ENCODE measurements at places on chromosomes 5 and 9. TPM values are rescaled to one million over a fixed set of nuclear protein-coding genes. Genes with fewer than 3 reads are reported as not detected.

DOCK8 gene
- 0.24 TPM for total RNA-seq

NOTCH1 gene
- 13.7 TPM for total RNA-seq

CSF1R gene
- not detected for total RNA-seq

IFNA13 gene
- total RNA-seq, result not detected

IFNB1 gene
- total RNA-seq, result not detected

SHC3 gene
- 6.5 TPM for total RNA-seq

C5orf58 gene
- total RNA-seq, result not detected

HRCT1 gene
- total RNA-seq, result 3.4 TPM

CEP120 gene
- 11.8 TPM for total RNA-seq

ANP32B gene
- total RNA-seq, result 28.7 TPM

LHX3 gene
- total RNA-seq, result not detected

ANKRD31 gene
- under 0.01 TPM for total RNA-seq

FRRS1L gene
- 0.13 TPM for total RNA-seq

SUSD3 gene
- total RNA-seq, result 1.8 TPM

TTC16 gene
- total RNA-seq, result not detected

ZBED3 gene
- 1.7 TPM for total RNA-seq

PCDHGB3 gene
- total RNA-seq, result 6.1 TPM

BTNL9 gene
- not detected for total RNA-seq

LRRTM2 gene
- total RNA-seq, result 0.48 TPM

LCN15 gene
- not detected for total RNA-seq

RGP1 gene
- total RNA-seq, result 14.9 TPM

RASGRF2 gene
- total RNA-seq, result 7.5 TPM

CKMT2 gene
- 1.6 TPM for total RNA-seq

ZNF367 gene
- 2.8 TPM for total RNA-seq

BAAT gene
- 0.13 TPM for total RNA-seq

ROR2 gene
- 79.0 TPM for total RNA-seq

AK1 gene
- total RNA-seq, result 71.8 TPM

CYSTM1 gene
- 6.0 TPM for total RNA-seq

TRIM32 gene
- total RNA-seq, result 26.9 TPM

RBM27 gene
- total RNA-seq, result 17.4 TPM

ARL10 gene
- 5.7 TPM for total RNA-seq

PCDHA9 gene
- total RNA-seq, result not detected

MFAP3 gene
- total RNA-seq, result 41.2 TPM

HSPB3 gene
- total RNA-seq, result not detected

HK3 gene
- not detected for total RNA-seq

Data from epithelial cell of alveolus of lung (primary cell).